ENCODE measurements at places on chromosomes 12 and 14.

DNA sequence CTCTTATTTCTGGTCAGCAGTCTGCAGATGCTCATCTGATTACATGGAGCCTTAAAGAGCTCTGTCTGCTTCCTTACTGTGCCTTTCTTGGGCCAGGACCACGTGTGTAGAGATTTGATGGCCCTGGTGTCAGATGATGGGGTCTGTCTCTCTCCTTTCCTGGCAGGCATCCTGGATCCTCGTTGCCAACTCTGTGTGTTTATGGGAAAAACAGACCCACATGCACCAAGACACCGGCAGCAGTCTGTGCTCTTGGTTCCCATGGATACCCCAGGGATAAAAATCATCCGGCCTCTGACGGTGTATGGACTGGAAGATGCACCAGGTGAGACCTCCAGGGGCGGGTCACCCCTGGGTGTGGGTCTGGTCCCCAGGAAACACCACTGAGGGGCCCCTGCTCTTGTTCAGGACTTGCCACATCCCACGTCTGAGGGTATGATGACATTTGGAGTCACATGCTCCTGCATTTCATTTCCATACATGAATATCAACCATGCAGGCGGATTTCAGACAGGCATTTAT lies 18.5 kb upstream of the ALDH2 start:
- DNase-seq, result no peak

DNA sequence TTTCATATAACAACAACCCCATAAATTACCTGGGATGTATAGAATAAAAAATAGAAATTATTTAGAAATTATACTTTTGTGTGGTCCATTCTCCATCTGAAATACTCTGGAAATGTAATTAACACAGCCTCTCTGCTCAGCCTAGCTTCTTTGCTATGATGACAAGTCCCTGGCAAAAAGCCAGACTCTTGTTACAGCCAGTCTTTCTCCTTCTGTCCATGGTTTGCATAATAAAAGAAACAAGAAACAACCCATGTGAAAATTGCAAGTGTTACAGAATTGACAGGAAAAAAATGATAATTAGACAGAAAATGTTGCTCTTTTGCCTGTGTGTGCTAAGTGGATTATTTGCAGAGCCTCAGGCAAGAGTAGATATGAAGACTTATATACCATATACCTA lies 61.3 kb downstream of the C12orf50 start:
- no peak for DNase-seq

DNA sequence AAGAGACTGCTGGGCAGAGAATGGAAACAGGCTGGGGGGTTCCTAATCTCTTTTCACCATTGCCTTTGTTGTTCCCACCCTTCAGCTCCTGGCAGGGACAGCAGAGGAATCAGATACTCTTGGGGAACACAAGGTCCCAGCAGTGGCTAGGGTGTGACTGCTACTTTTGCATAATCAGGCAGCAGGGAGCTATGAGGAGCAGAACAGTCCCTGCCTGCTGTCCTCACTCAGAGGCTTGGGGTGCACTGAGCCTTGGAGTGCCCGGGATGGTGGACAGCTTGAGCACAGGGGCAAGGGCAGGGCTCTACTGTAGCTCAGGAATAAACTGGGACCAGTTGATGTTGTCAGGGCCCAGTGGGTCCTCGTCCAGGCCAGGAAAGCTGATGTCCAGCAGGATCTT lies 1.5 kb upstream of the TEX52 start:
- no peak for DNase-seq

- DNase-seq, result no peak
These were observed 185.9 kb downstream of the PPFIA2 start for GRCh38 chr12:81573228-81573627.

DNA sequence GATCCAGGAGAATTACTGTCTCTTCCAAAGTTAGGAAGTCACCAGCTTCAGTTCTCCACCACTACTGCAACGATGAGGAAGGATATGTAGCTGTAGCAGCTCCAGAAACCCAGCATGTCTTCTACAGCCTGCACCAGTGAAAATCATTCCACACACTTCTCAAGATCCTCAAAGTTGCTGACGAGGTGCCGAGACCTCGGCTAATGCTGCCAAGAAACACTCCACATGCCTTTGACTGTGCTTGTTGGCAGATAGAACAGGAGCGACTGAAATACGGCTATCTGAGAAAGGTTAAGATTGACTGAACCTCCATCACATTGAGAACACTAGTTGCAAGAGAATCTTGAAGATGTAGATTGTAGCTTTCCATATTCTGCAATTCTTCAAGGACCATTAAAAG lies 241.9 kb downstream of the PPFIA2 start:
- no peak for DNase-seq

DNA sequence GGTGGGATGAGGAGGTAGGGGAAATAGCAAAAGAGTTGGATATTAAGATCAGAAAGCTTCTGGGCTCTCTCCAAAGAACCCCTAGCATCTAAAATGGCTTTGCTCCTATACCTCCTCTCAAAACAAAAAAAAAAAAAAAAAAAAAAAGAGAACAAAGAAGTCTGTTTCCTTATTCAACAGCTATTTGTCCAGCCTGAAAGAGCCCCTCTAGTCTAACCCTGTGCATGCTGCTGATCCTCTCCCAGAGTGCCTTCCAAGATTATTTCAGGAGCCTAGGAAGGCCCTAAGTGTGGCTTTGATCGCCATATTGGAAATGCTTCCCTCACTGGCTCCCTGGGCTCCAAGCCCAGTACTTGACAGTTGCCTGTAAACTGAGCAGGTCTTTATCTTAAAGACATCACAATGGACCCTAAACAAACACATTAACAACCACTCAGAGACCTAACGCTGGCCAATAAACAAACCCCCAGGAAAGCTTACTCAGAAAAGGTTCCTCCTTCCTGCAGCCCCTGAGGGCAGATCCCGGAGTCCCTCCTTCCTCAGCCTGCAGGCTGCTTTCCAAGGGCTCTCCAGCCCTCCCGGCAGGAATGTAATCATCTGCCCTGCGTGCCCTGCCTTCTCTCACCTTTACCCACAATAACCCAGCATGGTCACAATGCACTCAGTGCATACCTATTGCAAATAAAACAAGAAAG lies 17.4 kb upstream of the COL2A1 start:
- no peak for DNase-seq

- no peak for DNase-seq
These were observed 15.8 kb upstream of the GCH1 start for GRCh38 chr14:54918427-54918826.

DNA sequence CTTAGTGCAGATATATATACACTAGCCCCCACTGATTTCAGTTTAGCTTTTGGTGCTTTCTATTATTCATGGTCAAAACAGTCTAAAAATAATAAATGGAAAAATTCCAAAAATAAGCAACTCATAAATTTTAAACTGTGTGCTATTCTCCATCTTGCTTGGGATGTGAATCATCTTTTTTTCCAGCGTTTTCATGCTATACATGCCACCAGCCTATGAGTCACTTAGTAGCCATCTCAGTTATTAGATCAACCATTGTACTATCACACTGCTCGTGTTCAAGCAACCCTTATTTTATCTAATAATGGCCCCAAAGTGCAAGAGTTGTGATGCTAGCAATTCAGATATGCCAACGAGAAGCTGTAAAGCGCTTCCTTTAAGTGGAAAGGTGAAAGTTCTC lies 73.9 kb upstream of the KRR1 start:
- no peak for DNase-seq

- no peak for DNase-seq
These were observed 92.1 kb upstream of the OTX2 start for GRCh38 chr14:56902385-56902784.

DNA sequence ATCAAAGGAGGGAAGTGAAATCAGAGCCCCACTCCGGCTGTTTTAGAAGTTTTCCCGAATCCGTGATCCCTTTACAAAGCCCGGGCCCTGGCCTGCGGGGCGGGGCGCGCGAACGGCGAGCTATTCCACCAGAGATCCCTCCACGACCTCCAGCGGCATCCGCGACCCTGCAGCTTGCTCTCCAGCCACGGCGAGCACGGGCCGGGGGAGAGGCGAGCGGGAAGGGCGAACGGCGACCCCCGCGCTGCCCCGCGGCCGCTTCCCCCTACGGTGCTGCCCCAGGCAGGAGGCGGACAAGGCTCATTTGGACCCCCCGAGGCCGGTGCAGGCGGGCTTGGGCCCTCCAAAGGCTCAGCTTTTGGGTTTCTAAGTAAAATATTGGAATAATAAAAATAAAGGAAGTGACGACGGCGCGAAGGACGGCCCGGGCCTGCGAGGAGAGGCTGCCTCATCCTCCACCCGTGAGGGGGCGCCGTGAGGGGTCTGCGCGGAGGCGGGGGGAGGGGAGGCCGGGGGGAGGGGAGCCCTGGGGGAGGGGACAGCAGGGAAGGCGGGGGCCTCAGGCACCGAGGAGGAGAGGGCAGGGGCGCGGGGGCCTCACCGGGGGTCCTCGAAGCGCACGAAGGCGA lies 613 bp downstream of the SRSF9 start:
- DNase-seq, result no peak

DNA sequence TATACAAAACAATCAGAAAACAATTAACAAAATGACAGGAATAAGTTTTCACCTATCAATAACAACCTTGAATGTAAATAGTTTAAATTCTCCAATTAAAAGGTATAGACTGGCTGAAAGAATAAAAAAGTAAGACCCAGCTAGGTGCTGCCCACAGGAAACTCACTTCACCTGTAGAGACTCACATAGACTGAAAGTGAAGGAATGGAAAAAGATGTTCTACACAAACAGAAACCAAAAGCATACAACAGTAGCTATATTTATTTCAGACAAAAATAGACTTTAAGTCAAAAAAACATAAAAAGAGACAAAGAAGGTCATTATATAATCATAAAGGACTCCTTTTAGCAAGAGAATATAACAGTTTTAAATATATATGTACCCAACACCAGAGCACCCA lies 152.4 kb upstream of the PWP1 start:
- DNase-seq, result no peak

DNA sequence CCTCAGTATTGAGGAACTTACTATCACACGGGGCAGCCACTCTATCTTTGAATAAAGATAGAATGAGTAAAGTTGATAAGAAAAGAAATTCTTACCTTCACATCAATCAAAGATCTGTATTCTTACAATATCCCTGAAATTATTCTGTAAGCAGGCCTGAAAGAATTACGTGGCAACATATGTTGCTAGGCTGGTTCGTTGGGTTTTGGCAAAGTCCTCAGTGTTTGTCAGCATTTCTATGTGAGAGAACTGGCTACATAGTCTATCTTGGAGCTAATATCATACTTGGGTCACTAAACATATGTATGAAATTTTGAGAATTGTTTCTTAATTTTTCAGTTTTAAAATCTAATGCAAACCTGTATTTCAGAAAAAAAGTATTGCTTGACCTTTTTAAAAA lies 412.2 kb upstream of the GARIN6 start:
- no peak for DNase-seq

DNA sequence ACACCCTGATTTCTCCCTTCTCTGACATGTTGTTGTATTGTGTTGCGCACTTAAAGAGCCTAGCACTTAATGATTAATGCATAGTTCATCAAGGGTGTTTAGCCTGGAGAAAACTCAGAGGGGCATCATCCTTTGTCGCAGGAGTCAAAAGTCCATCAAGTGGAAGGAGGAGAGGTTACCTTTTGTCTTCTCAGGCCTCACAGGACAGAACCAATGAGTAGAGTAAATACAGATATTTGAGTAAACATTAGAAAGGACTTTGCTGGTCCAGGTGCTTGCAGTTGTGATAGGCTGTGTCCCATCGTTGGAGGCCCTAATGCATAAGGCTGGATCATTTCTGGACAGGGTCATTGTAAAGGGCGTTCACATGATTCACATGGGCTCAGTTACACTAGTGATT lies 430.9 kb downstream of the PCNX1 start:
- DNase-seq, result no peak

DNA sequence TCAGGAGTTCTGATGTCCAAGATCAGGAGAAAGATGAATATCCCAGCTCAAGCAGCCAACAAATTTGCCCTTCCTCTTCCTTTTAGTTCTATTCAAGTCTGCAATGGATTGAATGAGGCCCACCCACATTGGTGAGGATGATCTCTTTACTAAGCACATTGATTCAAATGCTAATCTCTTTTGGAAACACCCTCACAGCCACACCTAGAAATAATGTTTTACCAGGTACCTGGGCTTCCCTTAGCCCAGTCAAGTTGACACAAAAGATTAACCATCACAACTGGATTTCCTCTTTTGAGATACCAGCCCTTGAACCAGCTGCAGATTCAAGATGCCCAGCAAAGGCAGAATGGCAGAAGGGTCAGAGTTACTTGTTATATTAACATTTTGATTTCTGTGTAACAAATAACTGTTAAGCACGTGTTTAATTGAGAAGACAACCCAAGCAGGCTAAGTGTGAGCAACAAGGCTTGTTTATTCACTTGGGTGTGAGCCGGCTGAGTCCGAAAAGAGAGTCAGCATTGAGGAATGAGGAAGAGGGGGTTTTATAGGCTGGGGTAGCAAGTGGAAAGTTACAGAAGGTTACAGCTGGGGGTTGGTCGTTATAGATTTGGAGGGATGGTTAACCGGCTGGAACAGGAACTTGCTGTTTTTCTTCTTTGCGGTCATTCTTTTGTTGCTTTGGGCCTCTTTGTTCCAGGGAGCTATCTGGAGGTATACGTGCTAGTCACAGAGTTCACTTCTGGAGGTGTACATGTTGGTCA lies 180.3 kb downstream of the EMP1 start:
- peak; percentile 2 for DNase-seq

- no peak for DNase-seq
These were observed 71.6 kb upstream of the STXBP6 start for GRCh38 chr14:25121337-25122129.

- no peak for DNase-seq
These were observed 8.4 kb downstream of the PELI2 start for GRCh38 chr14:56126637-56126913.

- no peak for DNase-seq
These were observed 168.5 kb upstream of the RTL1 start for GRCh38 chr14:101072070-101072469.

- DNase-seq, result no peak
These were observed 12.7 kb upstream of the OAS2 start for GRCh38 chr12:112965643-112966042.

DNA sequence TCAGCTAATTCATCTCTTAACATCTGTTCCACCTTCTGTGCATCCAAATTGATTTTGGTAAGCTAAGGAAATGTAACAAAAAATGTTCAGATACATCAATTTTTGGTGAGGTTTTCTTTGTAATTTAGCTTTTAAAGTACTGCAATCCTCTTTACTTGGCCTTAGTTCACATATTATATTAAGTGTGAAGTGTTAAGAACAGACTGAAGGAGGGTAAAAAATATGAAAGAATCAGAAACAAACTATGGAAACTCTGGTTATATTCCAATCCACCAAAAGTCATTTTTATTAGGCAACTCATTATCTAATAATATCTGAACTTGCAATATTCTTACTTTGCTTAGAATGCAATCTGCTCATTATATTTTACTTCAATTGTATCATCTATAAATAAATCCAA lies 49.1 kb downstream of the CEP290 start:
- no peak for DNase-seq

- DNase-seq, result no peak
These were observed 99.4 kb upstream of the CCDC91 start for GRCh38 chr12:28090835-28091234.

DNA sequence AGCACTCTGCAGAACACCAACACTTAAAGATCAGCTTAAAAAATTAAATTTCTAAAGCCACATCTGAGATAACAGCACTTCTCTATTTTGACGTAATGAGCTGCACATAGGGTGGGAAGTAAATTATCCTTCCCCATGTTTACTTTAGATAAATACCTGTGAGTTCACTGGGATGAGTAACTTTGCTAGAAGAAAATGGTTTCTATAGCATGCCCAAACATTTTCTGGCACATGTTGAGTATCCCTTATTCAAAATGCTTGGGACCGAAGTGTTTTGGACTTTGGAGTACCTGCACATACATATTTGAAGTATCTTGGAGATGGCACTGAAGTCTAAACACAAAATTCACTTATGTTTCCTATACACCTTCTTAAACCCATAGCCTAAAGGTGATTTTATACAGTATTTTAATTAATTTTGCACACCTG lies 6.6 kb downstream of the SLC38A2 start:
- no peak for DNase-seq

Data from NB4 (cell line).